Panc1 (cell line): ENCODE measurements at places on chromosomes 11 and 22. TPM values are rescaled to one million over a fixed set of nuclear protein-coding genes. Genes with fewer than 3 reads are reported as not detected.

Gene PRR33
- not detected for total RNA-seq

Gene OR4X2
- not detected for total RNA-seq

Gene TBX10
- total RNA-seq, result not detected

Gene L3MBTL2
- total RNA-seq, result 26.6 TPM

Gene NLRP14
- 0.08 TPM for total RNA-seq

Gene MN1
- 0.51 TPM for total RNA-seq

Gene CENATAC
- 45.4 TPM for total RNA-seq

Gene BTBD18
- total RNA-seq, result not detected

Gene JAM3
- total RNA-seq, result 45.4 TPM

Gene ART1
- total RNA-seq, result not detected

Gene GPR83
- total RNA-seq, result 0.05 TPM

Gene H19
- 1,268 TPM for total RNA-seq

Gene SMCO4
- 14.1 TPM for total RNA-seq

Gene MS4A3
- 0.13 TPM for total RNA-seq

Gene KCNA4
- total RNA-seq, result not detected

Gene PDE2A
- 0.74 TPM for total RNA-seq

Gene PATE1
- total RNA-seq, result not detected

Gene MMP8
- total RNA-seq, result not detected

Gene PRAME
- total RNA-seq, result 68.4 TPM

Gene FJX1
- 31.1 TPM for total RNA-seq

Gene TST
- total RNA-seq, result 15.9 TPM

Gene ZNF215
- total RNA-seq, result 12.8 TPM

Gene NPTXR
- 32.6 TPM for total RNA-seq

Gene OR8B3
- not detected for total RNA-seq

Gene TNNI2
- total RNA-seq, result 0.46 TPM

Gene PATE2
- 0.18 TPM for total RNA-seq

Gene CCDC87
- total RNA-seq, result 2.0 TPM

Gene MAPK8IP2
- total RNA-seq, result 38.4 TPM

Gene TCN1
- not detected for total RNA-seq

Gene MRPL23
- total RNA-seq, result 123 TPM

Gene APOA5
- 0.39 TPM for total RNA-seq

Gene IL17REL
- total RNA-seq, result 0.82 TPM

Gene SPTBN2
- 7.3 TPM for total RNA-seq

Gene HOATZ
- total RNA-seq, result not detected

Gene PRCP
- total RNA-seq, result 57.0 TPM

Gene C11orf52
- not detected for total RNA-seq

Gene ADM
- 263 TPM for total RNA-seq

Gene CCDC81
- 0.49 TPM for total RNA-seq

Gene TRPM5
- 0.08 TPM for total RNA-seq

Gene NAV2
- 22.7 TPM for total RNA-seq
